ENCODE measurements at places on chromosomes 16 and 17. TPM values are rescaled to one million over a fixed set of nuclear protein-coding genes. Genes with fewer than 3 reads are reported as not detected.

DNA sequence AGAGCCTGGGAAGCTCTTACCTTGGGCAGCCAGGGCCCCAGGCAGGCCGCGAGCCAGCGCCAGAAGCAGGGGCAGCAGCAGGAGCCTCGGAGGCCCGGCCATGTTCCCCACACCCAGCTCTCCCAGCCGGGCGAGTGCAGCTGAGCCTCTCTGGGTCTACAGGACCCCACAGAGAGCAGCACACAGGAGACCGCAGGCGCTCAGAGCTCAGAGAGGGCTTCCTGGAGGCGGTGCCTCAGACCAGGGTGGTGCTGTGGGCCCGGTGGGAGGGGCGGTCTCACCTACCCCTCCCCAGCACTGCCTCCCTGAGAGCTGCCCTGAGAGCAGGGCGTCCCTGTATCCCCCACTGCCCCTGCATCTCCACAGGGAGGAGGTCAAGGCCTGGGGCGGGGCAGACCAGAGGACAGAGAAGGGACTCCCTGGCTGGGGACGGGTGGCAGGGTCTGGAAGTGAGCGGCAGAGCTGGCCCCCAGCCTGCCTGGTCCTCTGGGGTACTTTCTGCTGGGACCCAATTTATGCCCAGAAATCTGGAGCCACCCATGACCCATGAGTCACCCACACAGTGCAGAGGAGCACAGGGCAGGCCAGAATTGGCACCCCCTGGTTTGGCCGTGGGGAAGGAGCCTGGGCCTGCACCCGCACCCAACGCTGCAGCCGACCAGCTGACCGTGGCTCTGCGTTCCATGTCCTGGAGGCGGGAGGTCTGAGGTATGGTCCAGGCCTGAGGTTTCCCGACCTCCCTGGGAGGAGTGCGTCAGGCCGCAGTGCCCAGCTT is at the start of gene CD7:
Gene CD7, minus strand, starts transcription at position 215 of the 775 bp plus-strand sequence. Its CDS starts 113 bp downstream, at position 102.
- peaks cover 22% of the 10 kb centered on the region for H3K4me1 ChIP-seq
- no peak within 1 kb of the TSS for H3K27ac ChIP-seq
- DNase-seq: no peak
- no peaks in the 10 kb centered on the region for H3K36me3 ChIP-seq
- no peak within 1 kb of the TSS for H3K4me3 ChIP-seq

DNA sequence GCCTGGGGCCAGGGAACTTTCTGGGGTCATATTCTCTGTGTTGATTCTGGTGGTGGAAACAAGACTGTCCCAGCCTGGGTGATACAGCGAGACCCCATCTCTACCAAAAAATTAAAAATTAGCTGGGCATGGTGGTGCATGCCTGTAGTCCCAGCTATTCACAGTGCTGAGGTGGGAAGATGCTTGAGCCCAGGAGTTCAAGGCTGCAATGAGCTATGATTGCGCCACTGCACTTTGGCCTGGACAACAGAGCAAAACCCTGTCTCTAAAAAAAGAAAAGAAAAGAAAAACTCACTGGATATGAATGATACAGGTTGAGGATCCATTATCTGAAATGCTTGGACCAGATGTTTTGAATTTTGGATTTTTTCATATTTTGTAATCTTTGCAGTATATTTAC is 13.6 kb downstream of the SCGB1C2 start:
- DNase-seq: no peak
- H3K4me1 ChIP-seq: no peaks in the 10 kb centered on the region
- H3K27me3 ChIP-seq: no peaks in the 10 kb centered on the region
- no peak overlapping the region for H3K4me3 ChIP-seq
- H3K36me3 ChIP-seq: no peaks in the 10 kb centered on the region
- no peak overlapping the region for H3K27ac ChIP-seq

GRCh38 chr17:77319211-77320043 is 178.7 kb downstream of the SEC14L1 start:
- peak; percentile 29 for DNase-seq
- H3K4me3 ChIP-seq: no peak overlapping the region
- no peak overlapping the region for H3K27ac ChIP-seq
- H3K4me1 ChIP-seq: peaks cover 30% of the 10 kb centered on the region

The IKZF3 gene
- not detected for total RNA-seq

Measured in neural progenitor cell (in vitro differentiated cells).